ENCODE measurements at places on chromosomes 11 and 22.

- no peak for DNase-seq
These were observed 252.8 kb upstream of the BLID start for GRCh38 chr11:122368796-122369195.

DNA sequence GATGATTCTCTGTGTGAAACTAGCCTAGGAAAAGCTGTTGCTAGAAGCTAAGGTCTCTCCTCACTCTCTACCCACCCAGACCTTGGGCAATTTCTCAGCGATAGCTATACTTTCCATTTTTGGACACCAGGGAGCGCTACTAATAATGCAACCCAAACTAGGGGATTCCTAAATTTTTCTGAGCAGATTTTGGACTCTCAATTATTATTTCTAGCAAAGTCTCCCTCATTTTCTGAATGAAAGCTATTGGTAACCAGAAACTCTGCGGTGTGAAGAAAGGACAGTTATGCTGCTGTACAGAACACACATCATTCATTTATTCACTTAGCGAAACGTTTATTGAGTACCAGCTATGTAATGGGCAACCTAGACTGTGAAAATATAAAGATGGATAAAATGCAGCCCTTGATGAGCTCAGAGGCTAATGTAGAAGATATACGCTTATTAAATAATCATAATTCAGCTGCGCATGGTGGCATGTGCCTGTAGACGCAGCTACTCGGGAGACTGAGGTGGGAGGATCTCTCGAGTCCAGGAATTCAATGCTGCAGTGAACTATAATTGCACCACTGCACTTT is 6.1 kb upstream of the STIM1 start:
- DNase-seq = no peak

GRCh38 chr11:101915791-101916291 is 481 bp downstream of the ANGPTL5 start:
- DNase-seq = no peak

DNA sequence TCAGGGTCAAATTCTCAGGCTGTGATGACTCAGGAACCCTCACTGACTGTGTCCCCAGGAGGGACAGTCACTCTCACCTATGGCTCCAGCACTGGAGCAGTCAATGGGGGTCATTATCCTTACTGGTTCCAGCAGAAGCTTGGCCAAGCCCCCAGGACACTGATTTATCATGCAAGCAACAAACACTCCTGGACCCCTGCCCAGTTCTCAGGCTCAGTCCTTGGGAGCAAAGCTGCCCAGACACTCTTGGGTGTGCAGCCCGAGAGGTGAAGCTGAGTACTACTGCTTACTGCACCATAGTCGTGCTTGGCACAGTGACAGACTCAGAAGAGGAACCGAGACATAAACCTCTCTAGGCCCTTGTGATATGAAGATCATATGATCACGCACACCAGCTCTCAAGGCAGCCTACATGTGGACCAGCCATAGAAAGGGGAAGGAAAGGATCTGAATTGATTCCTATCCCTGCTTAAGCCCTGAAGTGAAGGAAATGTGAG is 58.2 kb downstream of the ZNF280B start:
- no peak for DNase-seq

GRCh38 chr11:29333993-29334775 is 682.6 kb downstream of the KCNA4 start:
- peak; percentile 22 for DNase-seq

Measured in HuH-7.5 (cell line).